ENCODE measurements at places on chromosomes 7 and 10.

DNA sequence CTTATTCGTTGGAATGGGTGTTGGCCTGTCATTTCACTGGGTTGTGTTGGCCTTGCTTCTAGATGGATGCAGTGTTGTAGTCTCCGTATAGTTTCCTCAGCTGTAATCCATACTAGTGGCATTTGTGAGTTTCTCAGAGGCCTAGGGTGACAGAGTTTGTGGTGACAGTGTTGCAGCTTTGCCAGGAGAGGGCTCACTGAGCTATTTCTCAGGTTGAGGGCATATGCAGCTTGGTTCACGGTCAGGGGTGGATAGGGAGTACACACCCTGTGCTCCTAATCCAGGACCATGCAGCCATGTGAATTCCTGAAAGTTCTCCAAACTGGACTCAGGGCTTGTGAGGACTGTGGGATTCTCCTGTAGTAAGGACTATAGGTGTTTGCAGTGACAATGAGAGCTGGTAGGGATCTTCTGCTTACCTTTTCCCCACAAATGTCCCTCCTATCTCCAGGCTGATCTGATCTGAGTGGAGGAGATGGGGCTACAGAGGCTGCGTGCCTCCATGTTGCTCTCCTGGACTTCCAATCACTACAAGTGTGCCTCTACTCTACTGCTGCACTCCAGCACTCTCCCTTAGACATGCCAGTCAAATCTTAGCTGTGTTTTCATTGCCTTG lies 229.0 kb downstream of the STK31 start:
- peak; percentile 67 for DNase-seq

DNA sequence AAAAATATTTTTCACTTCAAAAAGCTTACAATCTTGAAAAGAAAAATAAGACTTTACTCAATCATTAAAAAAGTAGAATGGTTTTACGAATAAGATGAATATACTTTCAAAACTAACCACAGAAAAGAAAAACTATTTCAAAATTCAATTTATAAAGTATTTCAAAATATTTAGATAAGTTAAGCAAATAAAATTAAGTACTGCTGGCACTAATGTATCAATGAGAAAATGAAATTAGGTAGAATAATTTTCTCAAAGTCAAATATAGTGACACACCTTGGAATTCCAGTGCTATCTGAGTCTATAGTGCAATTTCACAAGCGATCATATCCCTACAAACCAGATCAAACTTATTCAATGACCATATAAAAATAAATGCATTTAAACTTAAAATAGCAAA lies 109.8 kb upstream of the SEMA3A start:
- no peak for DNase-seq

DNA sequence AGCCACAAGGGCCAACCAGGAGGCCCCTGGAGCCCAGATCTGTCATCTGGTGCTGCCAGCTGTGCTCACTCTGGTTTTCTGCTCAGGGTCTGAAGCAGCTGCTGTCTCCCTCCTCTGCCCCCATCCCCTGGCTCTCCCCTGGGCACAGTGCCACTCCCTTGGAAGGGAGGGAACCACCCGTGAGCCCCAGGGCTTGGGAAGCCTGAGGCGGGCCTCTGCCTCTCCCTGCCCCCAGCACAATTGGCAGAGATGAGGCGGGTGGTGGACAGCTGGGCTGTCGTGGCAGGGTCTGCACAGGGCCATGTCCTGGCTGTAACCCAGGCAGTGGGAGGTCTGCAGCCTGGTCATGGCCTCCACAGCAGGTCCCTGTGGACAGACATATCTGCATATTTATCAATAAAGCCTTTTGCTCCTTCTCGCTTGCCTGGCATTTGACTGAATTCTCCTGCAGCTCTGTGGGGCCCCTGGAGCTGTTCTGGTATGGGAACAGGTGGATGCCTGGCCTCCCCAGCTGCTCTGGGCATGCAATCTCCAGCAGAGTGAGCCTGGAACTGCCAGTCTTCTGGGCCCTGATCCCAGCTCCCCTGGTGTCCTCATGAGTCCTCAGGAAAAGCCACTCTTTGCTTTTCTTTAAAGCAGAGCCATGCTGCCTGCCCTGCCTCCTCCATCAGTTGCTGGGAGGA lies 1.6 kb upstream of the ANKRD2 start:
- no peak for DNase-seq

- DNase-seq = peak; percentile 3
Measured at GRCh38 chr7:151179287-151179860, 7.7 kb downstream of the ASB10 start.

DNA sequence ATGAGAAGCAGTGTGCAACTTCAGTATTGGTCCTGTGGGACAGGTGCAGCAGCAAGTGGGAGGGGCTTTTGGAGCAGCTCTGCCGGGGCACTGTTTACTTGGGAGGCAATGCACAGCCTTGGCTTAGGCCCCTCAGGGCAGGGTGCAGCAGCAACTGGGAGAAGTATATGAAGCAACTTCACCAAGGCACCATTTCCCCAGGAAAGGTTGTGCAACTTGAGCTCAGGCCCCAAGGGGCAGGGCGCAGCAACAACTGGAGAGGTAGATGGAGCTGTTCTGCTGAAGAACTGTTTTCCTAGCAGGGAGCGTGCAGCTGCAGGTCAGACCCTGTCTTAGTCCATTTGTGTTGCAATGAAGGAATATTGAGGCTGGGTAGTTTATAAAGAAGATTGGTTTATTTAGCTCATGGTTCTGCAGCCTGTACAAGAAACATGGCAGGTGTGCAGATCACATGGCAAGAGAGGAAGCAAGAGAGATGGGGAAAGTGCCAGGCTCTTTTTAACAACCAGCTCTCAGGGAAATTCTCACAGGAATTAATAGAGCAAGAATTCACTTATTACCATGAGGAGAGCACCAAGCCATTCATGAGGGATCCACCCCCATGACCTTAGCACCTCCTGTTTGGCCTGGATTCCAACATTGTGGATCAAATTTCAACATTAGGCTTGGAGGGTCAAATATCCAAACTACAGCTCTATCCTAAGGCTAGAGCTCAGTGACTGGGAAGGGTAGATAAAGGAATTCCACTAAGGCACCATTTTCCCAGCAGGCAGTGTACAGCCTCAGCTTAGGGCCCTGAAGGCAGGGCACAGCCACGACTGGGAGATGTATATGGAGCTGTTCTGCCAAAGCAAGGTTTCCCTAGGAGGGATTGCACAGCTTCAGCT lies 10.9 kb downstream of the GPR141 start:
- peak; percentile 14 for DNase-seq

DNA sequence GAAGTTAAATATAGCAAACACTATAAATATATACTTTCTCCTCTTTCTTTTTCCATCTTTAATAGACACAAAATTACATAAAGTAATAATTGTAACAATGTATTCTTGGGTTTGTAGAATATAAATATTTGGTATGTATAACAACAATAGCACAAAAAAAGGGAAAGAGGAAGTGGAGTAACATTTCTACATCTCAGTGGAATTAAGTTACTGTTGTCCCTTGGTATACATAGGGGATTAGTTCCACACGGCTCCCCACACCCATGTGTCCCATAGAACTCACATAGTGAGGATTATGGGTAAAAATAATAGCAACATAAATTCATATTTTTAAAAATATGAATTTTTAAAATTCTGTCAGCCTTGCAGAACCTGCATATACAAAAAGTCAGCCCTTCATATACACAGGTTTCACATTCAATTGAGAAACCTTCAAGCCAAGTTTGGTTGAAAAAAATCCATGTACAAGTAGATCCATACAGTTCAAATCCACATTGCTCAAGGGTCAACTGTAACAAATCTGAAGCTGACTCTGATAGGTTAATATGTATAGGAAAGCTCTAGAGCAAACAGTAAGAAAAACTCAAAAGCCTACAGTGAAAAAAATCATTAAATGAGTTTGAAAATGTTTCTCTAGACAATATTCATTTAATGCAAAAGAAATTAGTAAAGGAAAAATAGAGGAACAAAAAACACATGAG lies 92.4 kb downstream of the HYCC1 start:
- DNase-seq = no peak

DNA sequence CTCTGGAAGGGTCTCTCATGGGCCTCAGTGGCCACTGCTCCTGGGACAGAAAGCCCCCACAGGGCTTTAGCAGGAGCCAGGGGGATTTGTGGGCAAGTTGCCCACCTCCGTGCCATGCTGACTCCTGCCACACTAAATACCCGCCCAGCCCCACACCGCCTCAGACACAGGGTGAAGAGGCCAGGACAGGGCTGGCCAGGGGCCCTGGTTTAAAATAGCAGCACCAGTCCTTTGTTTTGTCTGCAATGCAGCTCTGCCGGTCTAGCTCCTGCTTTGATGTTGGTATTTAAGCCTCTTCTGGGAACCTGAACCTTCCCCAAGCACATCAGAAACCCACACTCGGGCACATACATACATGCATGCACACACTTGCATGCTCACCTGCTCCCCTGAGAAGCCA lies 14.4 kb upstream of the TNRC18 start:
- DNase-seq = peak; percentile 14

GRCh38 chr7:69067397-69067796 lies 530.9 kb upstream of the AUTS2 start:
- DNase-seq = peak; percentile 49

DNA sequence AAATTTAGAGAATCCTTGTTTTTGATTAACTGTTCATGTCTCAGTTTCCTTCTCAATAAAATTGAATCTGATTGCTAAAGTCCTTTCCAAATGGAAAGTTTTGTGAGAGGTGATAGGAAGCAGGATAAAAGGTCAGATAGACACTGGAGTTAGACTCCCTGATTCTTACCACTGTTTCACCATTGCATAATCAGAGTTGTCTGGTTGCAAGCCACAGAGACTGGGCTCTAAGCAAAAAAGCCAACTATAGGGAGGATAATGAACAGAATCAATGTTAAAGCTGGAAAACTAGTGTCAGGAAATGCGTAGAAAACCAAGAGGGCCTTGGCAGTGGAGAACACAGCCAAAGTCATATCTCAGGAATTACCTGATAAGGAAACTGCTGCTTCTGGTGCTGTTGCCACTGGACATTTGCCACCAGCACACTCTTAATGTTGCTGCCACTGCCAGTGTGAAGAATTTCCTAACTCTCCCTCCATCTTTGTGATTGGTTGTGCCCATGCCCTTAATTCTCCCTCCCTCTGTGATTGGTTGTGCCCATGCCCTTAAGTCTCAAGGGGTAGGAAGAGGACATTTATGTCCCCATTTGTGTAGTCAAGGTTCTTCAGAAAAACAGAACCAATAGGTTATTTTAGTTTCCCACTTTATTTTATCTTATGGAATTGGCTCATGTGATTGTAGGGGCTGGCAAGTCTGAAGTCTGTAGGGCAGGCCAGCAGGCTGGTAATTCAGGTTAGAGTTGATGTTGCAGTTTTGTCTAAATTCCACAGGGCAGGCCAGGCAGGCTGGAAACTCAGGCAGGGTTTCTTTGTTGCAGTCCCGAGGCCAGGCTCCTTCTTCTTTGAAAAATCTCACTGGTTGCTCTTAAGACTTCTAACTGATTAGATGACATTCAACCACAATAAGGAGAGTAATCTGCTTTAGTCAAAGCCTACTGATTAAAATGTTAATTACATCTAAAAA lies 639.0 kb downstream of the REEP3 start:
- no peak for DNase-seq

GRCh38 chr10:24866604-24867583 lies 85.5 kb downstream of the PRTFDC1 start:
- no peak for DNase-seq

DNA sequence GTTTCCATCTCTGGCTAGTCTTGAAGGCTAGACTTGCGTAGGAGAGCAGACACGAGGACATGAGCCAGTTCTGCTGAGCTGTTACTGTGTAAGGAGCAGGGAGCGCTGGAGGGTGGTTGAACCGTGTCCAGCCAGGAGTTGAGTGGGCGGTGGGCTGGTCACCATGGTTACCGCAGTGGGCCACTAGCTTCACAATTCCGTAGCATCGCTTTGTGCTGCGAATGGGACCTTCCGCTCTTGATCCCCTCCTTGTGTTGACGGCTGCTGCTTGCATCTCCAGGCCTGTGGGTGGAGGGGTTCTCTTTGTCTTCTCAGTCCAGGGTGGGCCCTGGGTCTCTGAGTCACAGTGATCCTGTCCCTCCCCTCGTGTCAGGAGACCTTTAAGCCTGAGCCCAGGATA lies 49.4 kb upstream of the OCM start:
- DNase-seq = peak; percentile 56

- no peak for DNase-seq
Measured at GRCh38 chr7:18503126-18503866, 7.7 kb downstream of the HDAC9 start.

DNA sequence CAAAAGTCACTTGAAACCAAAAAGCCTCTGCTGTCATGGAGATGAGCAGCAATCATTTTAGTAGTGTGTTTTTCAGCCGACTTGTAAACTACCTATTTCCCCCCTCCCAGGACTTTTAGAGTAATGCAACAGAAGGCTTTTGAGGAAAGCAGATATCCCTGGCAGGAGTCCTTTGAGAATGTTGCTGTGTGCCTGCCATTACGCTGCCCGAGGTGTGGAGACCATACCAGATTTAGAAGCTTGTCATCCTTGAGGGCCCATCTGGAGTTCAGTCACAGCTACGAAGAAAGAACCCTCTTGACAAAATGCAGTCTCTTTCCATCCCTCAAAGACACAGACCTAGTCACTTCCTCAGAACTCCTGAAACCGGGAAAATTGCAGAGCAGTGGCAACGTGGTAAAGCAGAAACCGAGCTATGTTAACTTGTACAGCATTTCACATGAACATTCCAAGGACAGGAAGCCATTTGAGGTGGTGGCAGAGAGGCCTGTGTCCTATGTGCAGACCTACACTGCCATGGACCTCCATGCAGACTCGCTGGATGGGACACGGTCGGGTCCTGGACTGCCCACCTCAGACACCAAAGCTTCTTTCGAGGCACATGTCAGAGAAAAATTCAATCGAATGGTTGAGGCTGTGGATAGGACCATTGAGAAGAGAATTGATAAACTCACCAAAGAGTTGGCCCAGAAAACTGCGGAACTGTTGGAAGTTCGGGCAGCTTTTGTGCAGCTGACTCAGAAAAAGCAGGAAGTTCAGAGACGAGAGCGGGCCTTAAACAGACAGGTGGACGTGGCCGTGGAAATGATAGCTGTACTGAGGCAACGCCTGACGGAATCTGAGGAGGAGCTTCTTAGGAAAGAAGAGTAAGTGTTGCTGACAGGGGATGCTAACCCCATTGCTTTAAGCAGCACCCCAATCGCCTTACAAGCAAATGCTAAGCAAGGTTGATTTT lies 2.2 kb downstream of the ZNF365 start:
- no peak for DNase-seq

- DNase-seq = peak; percentile 50
Measured at GRCh38 chr10:96341219-96342182, 17.3 kb downstream of the OPALIN start.

DNA sequence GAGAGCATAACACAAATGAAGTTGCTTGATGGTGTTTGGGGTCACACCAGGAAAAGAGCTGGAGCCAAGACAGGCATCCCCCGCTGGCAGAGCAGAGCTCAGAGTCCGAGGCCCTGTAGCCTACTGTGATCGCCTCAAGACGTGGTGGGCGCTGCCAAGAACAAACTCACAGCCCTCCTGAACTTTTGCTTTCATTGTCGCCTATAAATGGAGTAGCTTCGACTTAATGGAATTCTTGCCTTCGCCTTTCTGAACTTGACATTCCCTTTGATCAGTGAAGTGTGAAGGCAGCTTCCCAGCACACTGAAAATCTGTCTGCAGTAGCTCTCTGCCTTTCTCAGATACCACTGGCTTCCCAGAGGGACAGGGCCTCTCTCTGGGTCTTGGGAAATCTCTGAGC lies 21.3 kb downstream of the CPXM2 start:
- DNase-seq = no peak
